ENCODE measurements at places on chromosomes 2 and 18.

GRCh38 chr18:36899289-36899688 is 70.4 kb downstream of the KIAA1328 start:
- DNase-seq, result no peak

DNA sequence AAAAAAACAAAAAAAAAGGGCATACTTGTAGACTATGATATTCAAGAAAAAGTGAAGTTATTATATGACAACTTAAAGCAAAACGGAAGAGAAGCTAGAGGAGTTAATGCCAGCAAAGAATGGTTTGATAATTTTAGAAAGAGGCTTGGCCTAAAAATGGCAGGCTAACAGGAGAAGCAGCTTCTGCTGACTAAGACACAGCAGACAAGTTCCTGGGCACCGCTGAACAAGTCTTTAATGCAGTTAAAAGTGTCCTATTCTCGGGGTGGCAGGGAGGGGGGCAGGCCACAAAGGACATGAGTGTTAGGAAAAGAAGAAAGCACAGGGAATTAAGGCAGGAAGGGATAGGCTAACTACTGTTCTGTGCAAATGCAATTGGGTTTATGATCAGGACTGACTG is 50.3 kb upstream of the GAREM2 start:
- no peak for DNase-seq

DNA sequence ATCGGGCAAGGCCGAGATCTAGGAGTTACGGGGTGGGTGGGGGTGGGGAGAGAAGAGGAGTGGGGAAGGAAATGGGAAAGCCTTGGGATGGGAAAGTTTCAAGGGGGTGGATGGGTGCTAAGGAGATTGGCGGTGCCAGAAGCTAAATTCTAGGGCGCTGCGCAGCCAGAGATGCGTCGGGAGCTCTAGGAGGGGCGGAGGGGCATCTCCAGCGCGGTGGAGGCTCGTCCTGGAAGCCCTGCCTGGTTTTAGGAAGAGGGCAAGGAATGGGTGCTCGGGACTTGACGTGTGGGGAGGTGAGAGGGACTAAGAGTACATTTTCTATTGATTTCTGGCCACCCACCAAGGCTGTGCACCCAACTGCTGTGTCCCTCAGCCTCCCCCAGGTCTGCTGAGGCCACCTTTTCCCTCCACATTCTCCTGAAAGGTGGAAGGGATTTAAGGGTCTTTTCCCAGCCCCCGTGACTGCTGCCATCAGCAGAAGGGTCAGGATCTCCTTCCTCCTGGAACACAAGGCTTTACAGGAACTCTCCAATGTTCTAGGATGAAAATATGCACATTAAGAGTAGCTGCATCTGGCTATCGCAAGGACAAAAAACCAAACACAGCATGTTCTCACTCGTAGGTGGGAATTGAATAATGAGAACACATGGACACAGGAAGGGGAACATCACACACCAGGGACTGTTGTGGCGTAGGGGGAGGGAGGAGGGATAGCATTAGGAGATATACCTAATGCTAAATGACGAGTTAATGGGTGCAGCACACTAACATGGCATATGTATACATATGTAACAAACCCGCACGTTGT is 1.4 kb downstream of the C2orf72 start:
- no peak for DNase-seq

- no peak for DNase-seq
These were observed 54.3 kb downstream of the AQP12A start for GRCh38 chr2:240745962-240746361.

GRCh38 chr2:24891201-24891600 is 28.8 kb downstream of the ADCY3 start:
- no peak for DNase-seq

DNA sequence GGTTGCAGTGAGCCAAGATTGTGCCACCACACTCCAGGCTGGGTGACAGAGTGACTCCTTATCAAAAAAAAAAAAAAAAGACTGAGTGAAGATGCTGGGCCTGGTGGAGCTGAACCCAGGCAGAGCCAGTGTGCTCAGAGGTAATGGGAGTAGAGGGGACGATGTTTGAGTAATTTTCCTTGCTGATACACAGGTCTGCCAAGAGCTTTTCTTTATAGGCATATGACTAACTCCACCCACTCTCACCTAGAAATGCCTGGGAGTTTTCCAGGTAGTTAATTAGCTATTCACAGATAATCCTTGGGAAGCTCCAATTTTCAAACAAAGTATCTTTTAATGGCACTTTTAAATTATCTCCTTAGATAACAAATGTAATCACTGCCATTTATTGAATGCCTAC is 33.4 kb upstream of the ACSL3 start:
- no peak for DNase-seq

DNA sequence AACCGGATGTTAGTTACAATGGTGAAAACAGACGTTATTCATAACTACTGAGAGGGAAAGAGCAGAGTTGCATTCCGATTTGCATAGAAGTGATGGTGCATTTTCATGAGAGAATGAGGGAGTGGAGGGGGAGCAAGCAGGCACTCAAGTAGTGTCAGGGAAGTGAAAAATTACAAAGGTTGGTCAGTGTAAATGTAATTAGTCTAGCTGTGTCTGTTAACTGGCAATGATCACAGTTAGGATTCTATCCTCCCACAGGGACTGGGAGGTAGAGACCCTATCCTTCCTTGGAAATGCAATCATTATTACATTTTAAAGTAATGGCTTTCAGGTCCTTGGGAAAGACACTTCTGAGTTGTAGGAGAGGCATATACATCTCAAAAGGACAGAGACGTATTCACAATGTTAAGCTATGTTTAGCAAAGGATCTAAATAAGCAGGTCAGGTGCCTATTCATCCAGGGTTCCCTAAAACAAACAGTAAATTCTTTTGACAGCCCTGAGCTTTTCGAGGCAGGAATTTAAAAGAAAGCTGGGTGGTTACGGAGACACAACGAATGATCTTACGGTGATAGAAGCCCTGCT is 1671.8 kb upstream of the DDX18 start:
- no peak for DNase-seq

DNA sequence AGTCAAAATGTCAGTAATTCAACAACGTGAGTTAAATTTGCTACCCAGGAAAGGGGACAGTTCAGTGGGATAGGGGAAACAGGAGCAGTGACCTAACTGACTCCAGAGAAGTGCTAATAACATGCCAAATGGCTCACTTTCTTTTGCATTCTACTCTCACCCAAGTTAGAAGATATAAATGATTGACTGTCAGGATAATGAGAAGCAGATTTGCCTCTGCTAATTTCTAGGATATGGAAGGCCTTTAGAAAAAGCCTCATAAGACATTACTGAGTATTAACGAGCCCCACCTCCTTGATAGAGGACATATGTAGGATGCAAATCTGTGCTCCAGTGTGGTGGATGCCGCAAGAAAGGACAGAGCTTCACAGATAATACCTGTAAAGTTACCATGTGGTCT is 318.6 kb upstream of the NT5C1B start:
- DNase-seq, result no peak

GRCh38 chr2:111231532-111232252 is 111.0 kb downstream of the BCL2L11 start:
- DNase-seq, result no peak

DNA sequence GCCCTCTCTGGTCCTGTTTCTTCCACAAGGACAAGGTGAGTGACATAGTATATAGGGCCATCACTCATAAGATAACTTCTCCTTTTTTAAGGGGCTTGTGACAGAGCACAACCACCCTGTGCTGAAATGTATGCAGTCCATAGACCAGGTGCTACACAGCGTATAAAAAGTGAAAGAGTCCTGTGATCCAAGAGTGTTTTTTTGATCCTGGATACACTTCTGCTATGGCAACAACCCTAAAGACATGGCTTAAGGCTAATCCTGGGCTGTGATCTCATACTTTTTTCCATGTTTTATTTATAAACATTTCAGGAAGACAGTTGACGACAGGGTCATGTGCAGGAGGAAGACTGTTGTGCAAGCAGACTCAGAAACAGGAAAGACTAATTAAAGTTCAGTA is 400.5 kb upstream of the TCF4 start:
- no peak for DNase-seq

DNA sequence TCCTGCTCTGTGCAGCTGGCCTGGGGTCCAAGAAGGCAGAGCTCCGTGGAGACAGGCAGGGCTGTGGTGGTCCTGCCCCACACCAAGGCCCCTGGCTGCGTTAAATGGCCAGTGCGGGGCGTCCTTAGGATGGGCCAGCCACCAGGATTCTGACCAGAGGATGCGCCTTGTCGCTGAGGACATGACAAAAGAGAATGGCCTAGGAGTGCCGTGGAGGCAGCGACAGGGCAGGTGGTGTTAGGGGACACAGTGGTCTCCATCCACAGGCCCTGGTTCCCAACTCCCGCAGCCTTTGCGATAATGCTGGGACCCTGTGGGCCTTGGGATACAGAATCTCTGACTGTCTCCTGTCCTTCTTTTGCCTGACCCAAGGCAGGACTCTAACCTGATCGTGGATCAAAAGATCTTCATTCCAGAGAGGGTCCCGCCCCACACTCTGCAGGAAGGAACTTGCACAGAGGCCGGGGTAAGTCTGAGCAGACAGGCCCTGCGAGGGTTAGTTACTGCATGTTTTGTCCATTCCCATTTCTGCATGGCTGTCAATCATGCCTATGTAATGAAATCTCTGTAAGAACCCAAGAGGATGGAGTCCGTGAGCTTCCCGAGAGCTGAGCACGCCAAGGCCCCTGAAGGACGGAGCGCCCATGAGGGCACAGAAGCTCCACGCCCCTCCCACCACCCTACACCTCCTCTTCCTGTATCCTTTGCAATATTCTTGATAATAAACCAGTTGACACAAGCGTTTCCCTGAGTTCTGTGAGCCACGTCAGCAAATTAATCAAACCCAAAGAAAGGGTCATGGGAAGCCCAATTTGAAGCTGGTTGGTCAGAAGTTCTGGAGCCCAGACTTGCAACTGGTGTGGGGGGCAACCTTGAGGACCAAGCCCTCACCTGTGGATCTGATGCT is 251.5 kb upstream of the SALL3 start:
- DNase-seq, result peak; percentile 59

DNA sequence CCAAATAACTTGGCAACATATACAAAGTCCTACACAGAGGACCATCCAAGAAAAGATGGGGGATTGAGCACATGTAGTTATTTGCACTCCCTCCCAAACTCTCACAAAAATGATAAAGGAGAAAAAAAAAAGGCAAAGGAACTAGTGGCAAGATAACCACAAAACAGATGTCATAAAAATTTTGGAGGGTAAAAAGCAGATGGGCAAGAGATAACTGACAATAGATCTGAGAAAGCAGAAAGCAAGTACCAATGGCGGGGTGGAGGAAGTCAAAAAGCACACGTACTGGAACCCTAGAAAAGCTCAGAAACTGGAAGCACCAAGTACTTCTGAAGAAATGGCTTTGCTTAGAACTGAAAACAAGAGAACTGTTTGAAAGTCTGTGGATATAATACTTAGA is 82.0 kb downstream of the WDPCP start:
- DNase-seq, result no peak

GRCh38 chr2:233798335-233799086 is 20.4 kb downstream of the MROH2A start:
- DNase-seq, result peak; percentile 62

DNA sequence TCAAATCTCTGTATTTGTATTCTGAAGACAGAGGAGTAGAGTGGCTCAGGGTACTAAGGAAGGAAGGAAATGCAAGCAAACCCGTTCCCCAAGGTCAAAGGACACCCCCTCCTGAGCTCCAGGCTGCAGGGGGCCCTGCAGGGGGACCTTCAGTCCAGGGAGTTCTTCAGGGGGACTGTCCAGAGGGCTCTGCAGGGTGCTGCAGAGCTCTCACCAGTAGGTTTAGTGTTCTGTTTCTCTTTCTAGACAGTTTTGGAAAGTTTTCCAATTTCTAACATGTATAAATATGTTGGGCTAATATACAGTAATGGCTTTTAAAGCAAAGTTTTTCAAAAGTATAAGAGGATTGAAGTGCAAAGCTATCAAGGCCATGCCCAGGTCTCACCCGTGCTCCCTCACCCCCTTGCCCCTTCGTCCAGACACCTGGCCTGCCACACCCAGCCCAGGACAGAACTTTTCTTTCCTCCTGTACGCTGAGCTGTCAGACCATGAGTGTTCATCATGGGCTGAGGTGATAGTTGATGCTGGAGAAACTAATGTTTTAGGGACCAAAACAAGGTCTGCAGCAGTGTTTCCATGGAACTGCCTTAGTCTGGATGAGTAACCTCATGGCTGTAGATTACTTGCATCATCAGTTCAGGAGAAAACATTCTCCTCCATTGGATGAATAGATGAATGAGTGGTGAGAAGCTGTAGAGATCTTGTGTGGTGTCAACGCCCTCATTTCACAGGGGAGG is 134.2 kb downstream of the GLI2 start:
- no peak for DNase-seq

DNA sequence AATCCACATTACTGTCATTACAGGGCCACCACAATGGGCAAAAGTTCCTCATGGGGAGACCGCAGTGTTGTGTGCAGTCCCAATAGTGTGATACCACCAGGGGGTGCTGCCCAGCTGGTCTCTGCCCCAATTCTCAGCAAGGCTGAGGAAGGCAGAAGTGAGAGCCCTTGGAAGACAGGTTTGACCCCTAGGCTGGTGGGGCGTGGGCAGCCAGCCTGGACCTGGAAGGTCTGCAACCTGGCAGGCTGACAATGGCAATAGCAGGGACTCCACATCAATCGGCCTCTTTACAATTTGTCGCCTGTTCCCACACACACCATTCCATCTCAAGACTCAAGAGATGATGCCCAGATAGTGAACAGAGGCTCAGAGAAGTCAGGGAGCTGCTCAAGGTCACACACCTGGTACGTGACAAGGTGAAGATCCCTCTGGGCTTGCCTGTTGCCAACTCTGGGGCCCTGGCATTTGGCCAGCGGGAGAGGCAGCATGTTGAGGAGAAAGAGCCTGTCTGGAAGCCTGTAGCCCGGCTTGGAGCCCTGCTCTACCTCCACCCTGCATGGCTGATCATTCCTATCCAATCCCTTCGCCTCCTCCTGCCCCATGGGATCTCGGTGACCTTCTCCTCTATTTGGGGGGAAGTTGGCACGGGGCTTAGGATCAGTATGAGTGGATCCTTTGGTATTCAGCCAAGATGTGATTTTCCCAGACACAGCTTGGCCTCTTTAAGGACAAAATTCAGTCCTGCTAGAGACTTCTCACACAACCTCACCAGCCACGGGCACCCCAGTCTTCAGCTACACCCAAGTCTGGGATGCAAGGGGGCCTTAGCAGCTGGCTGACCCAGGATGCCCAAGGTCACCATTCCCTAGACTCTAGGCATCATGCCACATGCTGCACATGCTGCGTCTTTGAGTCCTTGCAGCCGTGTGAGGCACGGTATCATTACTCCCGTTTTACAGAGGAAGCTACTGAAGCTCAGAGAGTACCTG is 2.9 kb upstream of the ATOH8 start:
- no peak for DNase-seq

GRCh38 chr2:211930331-211930730 is 608.3 kb downstream of the ERBB4 start:
- DNase-seq, result no peak

GRCh38 chr18:47512056-47512455 is 260.6 kb upstream of the SKOR2 start:
- DNase-seq, result no peak

- no peak for DNase-seq
These were observed 136.1 kb downstream of the ICOS start for GRCh38 chr2:204072443-204073324.

DNA sequence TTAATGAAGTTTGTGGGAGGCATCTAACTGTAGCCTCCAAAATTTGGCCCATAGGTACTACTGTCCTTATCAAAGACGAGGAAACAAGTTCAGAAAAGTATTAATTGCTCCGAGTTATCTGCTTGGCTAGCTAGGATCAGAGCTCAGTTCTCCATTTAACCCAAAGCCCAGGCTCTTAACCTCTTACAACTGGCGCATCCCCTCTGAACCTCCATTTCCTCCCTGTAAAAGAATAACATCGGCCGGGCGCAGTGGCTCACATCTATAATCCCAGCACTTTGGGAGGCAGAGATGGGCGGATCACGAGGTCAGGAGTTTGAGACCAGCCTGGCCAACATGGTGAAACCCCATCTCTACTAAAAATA is 3.5 kb upstream of the MSH6 start:
- no peak for DNase-seq

Data from coronary artery (tissue), 2 donors.